ENCODE measurements at places on chromosomes 1 and 21. TPM values are rescaled to one million over a fixed set of nuclear protein-coding genes. Genes with fewer than 3 reads are reported as not detected.

- no peak for DNase-seq
These were observed 83.9 kb downstream of the NID1 start for GRCh38 chr1:235980976-235981375.

GRCh38 chr1:914891-915280 is 8.8 kb upstream of the SAMD11 start:
- no peak for DNase-seq

Gene SPRR1B
- total RNA-seq, result not detected

GRCh38 chr1:174748586-174748985 is 251.2 kb upstream of the CACYBP start:
- DNase-seq, result no peak

- no peak for DNase-seq
These were observed 43.1 kb downstream of the WARS2 start for GRCh38 chr1:119097380-119097779.
